ENCODE measurements at places on chromosomes 1 and 21.

- no peak for DNase-seq
These were observed 61.3 kb downstream of the VCAM1 start for GRCh38 chr1:100780814-100781213.

GRCh38 chr1:101259744-101260148, 22.9 kb downstream of the S1PR1 start:
- DNase-seq, result no peak

- DNase-seq, result no peak
These were observed 110.1 kb upstream of the ZNHIT6 start for GRCh38 chr1:85818371-85818770.

DNA sequence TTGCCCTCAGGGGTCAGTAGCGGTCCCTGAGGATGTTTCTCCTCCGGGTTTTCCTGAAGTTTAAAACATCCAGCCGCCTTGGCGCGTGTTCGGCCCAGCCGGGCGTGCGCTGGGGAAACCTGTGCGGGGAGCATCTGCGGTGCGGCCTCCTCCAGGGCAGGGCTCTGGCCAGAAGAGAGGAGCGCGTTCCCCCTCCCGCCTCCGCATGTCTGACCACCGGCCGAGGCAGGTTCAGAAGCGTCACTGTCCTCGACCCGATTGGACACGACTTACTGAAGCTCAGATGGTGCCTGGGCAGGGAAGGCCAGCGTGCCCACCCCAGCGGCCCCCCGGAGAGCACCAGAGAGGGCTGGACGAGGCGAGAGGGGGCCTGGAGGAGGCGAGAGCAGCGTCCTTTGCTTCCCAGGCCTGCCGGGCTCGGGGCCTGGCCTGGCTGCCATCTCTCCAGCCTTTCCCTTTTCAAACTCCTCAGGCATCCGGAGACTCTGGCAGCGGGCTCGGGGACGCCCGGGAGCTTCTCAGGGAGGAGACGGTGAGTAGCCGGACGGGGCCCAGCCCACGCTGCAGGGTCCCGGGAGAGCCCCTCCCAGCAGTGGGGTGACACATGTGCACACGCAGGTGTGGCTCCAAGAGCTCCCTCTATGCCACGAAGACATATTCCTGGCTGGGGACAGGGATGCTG, 67.1 kb downstream of the SLC19A1 start:
- no peak for DNase-seq

GRCh38 chr1:186799689-186800054, 29.1 kb upstream of the PLA2G4A start:
- no peak for DNase-seq

GRCh38 chr1:12643785-12644184, at the start of gene AADACL4:
Gene AADACL4, plus strand, starts transcription at chr1:12644085. Its CDS starts 462 bp downstream, at chr1:12644547.
- DNase-seq, result no peak

DNA sequence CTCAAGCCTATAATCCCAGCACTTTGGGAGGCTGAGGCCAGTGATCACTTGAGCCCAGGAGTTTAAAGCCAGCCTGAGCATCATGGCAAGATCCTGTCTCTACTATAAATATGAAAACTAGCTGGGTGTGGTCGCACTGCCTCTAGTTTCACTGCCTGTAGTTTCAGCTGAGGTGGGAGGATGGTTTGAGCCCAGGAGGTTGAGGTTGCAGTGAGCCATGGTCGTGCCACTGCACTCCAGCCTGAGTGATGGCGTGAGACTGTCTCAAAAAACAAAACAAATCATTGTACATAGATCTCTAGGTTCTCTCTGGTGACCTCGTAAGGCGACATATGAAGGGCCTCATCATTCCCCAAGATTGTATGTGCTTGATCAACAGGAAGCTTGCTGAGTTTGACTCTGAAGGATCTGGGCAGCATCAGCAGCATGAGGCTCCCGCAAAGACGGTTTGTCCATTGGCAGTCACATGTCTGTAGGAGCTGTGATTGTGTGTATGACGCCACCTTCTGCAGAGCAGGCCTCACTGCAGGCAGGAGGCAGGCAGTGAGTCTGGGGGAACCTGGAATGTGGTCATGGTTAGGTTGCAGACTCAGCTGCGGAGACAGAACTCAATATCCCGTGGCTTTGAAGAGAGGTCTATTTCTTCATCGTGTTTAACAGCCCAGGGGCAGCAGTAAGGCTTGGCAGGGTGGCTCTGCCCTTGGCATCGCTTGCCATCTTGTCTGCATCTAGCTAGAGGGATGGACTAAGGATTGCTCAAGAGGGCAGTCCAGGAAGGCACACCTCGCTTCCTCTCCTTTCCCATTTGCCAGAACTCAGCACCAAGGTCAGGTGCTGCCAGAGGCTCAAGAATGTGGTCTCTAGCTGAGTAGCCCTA, 14.0 kb downstream of the ATP5PO start:
- DNase-seq, result peak; percentile 69

- DNase-seq, result no peak
These were observed 64.4 kb downstream of the TTLL7 start for GRCh38 chr1:83934550-83934949.

DNA sequence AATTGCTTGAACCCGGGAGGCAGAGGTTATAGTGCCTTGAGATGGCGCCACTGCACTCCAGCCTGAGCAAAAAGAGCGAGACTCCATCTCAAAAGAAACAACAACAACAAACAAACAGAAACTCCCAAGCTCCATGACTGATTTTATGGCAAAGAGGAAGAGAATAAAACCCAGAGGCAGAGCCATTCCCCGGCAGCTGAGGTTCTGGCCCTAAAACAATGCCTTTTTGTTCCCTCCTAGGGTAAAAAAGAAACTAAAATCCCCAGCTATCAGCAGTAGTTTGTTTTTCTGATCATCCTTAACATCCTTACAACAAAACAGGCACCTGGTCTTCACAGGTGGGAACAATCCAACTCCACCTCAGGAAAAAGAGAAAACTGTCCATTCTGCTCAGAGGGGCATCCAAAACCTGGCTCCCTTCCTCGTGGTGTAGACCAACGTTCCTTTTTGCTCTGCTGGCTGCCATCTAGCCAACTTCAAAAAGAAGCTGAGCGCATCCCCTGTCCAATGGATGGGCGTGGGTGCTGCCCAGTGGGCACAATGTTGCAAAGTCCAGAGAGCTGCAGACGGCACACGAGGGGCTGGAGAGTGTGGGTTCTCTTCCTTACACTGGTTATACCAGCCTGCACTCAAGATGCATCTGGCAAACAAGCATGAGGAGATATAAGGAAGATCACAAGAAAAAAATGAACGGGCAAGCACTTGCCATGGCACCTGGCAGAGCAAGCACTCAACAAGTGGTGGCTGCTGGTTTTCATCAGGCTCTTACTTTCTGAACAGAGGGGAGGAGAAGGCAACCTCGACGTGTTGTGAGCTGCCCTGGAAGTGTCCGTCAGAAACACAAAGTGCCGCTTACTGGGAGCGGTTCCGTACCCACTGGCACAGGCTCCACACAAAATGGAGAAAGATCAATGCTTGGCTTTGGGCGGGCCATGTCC, 54.7 kb downstream of the SLC66A1 start:
- DNase-seq, result no peak

DNA sequence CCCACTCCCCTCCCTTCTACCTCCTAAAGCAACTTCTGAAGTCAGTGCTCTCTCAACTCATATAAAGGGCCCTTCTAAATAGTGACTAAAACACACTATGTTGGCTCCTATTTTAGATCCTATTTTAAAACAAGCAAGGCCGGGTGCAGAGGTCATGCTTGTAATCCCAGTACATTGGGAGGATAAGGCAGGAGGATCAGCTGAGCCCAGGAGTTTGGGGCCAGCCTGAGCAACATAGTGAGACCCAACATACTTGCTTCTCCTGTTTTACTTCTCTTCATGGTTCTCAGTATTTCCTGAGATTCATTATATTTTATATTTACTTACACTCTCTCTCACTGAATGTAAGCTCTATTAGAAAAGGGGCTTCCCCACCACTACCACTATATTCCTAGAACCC, 42.5 kb downstream of the LUZP1 start:
- no peak for DNase-seq

DNA sequence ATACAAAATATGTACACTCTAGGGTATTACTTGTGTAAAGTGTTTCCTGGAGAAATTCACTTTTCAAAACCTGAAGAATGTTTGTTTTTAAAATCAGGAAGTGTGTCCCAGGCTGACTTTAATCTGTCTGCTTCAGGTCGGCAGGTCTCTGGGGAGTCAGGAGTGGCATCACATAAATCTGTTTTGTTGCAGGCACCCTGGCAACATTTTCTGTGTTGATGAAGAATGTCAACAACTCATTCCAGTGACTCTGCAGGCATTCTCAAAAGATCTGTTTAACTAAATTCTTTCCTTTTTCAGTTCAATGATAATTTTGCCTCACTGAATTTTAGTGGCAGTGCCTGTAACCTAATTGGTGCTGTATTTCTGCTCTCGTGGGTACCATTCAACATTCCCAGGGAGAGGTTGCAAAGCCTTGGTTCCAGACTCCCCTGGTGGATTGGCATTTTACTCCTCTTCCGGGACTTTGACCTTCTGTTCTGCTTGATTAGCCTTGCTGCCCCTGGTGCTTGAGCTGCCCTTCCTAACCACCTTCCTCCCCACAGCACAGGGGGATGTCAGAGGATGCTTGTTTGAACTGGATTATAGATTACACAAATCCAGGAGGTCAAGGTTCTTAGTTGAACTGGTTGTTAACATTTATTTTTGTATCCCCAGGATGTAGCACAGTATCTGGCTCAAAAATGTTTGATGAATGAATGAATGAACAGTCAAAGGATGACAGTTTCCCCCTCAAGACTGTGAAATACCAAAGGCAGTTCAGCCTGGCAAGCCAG, 55.4 kb upstream of the LPGAT1 start:
- DNase-seq, result no peak

- DNase-seq, result no peak
These were observed 119.3 kb upstream of the BACE2 start for GRCh38 chr21:41048623-41049022.

DNA sequence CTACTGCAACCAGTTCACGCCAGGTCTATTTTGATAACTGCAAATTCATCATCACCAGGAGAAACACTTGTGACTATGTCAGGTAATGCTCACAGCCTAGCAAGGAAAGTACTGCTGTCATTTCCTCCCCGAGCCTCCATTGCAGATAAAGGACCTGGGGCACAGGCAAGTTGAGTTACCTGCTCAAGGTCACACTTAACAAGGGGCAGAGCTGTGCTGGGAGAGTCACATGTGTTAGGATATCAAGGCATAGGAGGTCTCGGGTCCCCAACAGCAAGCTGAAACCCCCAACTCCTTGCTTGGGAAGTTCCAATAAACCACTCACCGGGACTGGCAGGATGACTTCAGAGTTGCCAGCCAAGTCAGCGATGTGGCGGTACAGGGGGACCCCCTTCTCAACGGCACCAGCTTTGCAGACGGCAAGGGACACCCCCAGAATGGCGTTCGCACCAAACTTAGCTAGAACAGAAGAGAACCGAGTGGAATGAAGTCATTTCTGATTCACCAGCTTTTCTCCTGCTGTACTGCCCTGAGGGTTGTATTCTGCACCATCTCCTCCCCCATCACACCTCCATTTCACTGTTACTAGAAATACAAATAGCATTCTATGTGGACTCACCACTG, 11.6 kb downstream of the ENO1 start:
- DNase-seq, result no peak

DNA sequence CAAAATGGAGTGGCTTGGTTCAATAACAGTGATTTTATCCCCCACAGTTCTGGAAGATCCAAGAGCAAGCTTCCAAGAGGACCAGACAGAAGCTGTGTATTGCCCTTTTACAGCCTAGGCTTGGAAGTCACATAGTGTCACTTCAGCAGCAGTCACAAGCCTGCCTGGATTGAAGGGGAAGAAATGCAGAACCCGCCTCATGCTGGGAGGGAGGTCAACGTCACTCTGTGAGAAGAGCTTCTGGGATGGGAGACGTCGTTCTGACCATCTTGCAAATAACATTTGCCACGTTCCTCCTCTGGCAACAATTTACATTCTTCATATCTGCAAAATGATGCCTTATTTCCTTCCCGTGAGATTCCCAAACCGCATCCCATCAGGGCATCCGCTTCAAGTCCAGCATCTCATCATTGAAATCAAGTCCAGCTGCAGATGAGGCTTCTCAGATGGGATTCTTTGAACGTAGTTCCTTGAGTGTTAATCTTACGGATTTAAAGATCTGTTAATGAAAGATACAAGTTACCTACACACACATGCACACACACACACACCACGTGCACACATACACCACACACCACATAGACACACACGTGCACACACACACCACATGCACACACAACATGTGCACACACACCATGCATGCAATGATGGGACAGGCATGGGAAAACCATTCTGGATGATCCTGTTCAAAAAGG, 23.9 kb upstream of the KIF1B start:
- no peak for DNase-seq

GRCh38 chr1:161549652-161550051, at the start of gene FCGR3A:
Gene FCGR3A, minus strand, starts transcription at chr1:161549818. Its CDS starts 82 bp downstream, at chr1:161549736.
- DNase-seq, result peak; percentile 43
